Activated T-cell treated with anti-CD3 and anti-CD28 coated beads, Interleukin-2, amount 50 U/mL, for 72 hours (primary cell): ENCODE measurements at places on chromosomes 16 and 17.

DNA sequence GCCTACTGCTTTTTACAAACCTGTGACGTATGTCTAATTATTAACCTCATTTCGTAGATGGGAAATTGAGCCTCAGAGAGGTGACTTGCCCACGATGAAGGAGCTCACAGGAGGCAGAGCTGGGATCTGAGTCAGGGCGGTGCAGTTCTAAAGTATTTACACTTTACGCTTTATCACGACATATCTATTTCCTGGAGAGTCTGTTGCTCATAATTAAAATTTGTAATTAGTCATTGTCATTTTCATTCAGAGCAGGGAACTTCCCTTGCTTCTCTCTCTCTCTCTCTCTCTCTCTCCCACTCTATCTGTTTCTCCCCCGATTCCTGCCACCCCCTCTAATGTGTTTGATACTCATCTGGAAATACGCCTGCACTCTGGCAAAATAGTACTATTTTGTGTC, 5.9 kb downstream of the SLC5A11 start:
- DNase-seq: peak; percentile 52

DNA sequence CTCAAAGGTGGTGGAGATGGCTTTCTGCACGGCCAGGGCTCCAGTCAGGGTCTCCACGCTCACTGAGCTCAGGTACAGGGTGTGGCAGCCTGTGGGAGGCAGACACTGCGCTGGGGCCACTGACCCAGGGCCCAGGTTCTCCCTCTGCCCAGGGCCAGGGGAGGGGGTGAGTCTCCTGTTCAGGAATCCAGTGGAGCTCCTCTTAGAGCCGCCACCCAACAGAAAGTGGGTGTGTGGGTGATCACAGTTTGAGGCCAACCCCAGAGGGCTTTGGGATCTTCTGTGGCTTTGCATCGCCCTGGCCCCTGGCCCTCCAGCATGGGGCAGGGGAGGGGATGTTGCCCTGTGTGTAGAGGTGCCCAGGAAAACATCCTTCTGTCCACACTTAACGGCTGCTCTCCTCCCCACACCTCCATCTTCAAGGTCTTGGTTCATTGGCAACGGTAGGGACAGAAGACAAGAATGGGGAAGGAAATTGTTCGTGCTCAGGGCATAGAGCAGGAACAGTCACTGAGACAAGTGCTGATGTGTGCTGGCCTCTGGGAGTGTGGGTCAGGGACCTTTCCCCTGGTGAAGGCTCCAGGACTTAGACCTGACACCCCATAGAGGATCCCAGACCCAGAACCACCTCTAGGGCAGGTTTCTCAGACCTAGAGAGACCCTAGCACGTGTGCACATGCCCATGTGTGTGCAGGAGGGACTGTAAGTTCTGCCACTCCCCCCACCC, 21.5 kb downstream of the TNS4 start:
- DNase-seq: peak; percentile 14

GRCh38 chr16:5621826-5622225, 524.2 kb upstream of the EEF2KMT start:
- DNase-seq: no peak

- DNase-seq: no peak
These were observed 7.7 kb upstream of the ENGASE start for GRCh38 chr17:79066963-79067362.

DNA sequence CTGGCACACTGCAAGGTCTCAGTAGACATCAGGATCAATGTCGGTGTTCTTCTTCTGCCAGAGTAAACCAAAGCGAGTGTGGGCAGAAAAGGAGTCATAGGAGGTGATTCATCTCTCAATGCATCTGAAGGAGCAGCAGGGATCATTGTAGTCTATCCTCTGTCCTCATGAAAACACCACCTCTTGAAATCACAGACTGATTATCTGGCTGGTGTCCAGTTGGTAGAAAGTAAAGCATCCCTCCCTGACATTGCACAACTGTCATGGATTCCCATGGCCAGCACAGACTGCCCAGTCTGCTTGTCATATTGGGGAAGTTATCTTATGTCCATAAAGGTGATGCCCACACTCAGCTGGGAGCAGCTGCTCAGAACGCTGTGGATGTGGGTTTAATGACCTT, 74.1 kb downstream of the ABCC12 start:
- DNase-seq: no peak

DNA sequence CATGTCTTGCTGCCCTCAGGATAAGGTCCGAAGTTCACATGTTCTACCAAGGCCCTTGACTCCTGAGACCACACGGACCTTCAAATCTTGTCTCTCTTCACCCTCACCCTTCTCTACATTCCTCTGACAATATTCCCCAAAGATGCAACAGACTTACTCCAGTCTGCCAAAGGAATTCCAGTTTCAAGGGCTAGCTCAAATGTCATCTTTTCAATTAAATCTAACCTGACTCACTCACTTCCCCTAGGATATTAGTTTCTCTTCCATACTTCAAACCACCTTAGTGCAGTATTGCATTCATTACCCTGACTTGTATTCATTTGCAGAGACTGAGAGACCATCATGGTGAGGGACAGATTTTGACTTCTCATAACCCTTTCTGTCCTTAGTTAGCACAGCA, 59.6 kb upstream of the ADCY9 start:
- no peak for DNase-seq

DNA sequence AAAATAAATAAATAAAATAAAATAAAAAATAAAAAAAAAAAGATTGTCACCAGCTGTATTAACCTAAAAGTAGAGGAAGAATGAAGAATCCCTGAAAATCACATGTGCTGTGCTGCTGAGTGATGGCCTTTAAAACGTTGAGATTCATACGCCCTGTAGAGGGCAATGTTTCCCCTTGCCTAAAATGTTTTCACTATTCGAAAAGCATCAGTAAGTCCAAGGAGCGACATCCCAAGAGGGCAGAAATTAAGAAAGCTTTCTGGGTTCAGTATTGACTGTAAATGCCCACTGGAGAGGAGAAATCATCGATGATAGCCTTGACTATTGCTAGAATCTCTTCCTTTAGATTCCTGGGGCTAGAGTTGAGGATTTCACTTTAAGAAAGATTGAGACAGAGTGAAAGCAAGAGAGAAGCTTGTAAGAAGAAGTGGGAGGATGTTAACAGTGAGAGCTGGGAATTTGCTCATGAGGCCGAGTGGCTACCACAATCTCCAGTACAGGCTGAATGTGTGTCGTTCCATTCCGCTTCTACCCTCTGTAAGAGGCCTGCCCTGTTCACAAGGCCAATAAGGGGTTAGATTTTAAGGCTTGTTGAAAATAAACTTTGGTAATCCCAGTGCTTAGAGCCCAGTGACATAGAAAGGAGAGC, 170.8 kb upstream of the FAM20A start:
- no peak for DNase-seq

GRCh38 chr16:49419862-49420261, 46.3 kb downstream of the C16orf78 start:
- no peak for DNase-seq

GRCh38 chr16:87319997-87320491, 2.9 kb upstream of the C16orf95 start:
- no peak for DNase-seq

DNA sequence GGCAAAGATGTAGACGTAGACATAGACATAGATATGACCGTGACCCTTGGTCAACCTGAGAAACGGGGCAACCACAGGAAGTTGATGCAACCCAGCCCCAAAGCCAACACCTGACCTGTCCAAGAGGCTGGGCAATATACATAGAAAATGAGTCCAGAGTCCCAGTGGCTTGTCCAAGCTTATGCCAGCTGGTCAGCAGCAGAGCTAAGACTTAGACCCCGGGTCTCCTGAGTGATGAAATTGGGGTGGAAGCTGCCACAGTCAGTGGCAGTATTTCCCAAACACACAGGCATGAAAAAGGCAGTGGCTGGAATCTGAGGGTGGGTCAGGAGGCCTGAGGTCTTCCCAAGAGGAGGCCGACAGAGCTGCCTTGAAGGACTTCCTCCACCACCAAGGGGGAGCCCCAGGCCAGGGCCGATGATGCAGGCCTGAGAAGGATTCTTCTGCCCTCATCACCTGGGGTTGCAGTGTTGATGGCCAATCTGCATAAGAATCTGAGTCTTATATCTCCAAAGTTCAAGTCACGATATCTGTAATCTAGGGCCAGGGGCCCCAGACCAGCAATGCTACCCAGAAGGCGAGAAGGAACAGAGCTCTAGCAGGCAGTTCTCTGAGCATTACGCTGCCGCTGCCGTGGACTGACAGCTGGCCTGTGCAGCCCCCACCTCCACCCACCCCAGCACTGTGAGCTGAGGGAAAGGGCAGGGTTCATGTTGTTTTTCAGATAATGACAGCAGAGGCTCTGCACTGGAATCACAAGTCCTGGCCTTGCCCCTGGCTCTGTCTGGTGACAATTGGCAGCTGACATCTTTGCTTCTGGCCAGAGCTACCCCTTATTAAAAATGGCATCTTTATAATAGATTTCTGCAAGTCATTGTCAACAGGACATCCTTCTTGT, 72.7 kb downstream of the GNAO1 start:
- DNase-seq: peak; percentile 7

DNA sequence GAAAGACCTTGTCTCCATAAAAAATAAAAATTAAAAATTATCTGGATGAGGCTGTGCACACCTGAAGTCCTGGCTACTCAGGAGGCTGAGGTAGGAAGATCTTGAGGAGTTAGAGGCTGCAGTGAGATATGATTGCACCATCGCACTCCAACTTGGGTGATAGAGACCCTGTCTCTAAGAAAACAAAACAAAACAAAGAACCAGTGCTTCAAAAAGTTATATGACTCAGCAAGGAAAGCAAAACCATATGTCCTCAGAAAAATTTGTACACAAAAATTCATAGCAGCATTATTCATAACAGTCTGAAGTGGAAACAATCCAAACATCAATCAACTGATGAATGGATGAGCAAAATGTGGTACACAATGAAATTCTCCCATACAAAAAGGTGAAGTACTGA, 48.9 kb downstream of the SLFN5 start:
- DNase-seq: no peak

- no peak for DNase-seq
These were observed 180.1 kb downstream of the MAP2K6 start for GRCh38 chr17:69594641-69595040.

GRCh38 chr16:71421911-71422310, 19.9 kb downstream of the TLE7 start:
- peak; percentile 45 for DNase-seq

GRCh38 chr17:4693416-4693815, 10.5 kb downstream of the PELP1 start:
- DNase-seq: no peak
